Activated CD8-positive, alpha-beta memory T cell treated with anti-CD3 and anti-CD28 coated beads, Interleukin-2, amount 10 ng/mL, durations not matched to agents 7 days and 5 days (primary cell): ENCODE measurements at places on chromosomes 1 and 21. TPM values are rescaled to one million over a fixed set of nuclear protein-coding genes. Genes with fewer than 3 reads are reported as not detected.

GRCh38 chr1:24481843-24482610 lies 20.6 kb upstream of the RCAN3 start:
- no peaks in the 10 kb centered on the region for H3K27me3 ChIP-seq
- peak overlapping the region; percentile 96 for H3K27ac ChIP-seq
- peaks cover 1% of the 10 kb centered on the region for H3K36me3 ChIP-seq
- H3K4me3 ChIP-seq, result peak overlapping the region; percentile 66
- peaks cover 51% of the 10 kb centered on the region for H3K4me1 ChIP-seq

GRCh38 chr1:78980511-78980910 lies 26.0 kb downstream of the ADGRL4 start:
- H3K27me3 ChIP-seq, result no peaks in the 10 kb centered on the region
- no peaks in the 10 kb centered on the region for H3K36me3 ChIP-seq
- no peak overlapping the region for H3K27ac ChIP-seq
- DNase-seq, result no peak

The FCRL1 gene
- not detected for total RNA-seq

DNA sequence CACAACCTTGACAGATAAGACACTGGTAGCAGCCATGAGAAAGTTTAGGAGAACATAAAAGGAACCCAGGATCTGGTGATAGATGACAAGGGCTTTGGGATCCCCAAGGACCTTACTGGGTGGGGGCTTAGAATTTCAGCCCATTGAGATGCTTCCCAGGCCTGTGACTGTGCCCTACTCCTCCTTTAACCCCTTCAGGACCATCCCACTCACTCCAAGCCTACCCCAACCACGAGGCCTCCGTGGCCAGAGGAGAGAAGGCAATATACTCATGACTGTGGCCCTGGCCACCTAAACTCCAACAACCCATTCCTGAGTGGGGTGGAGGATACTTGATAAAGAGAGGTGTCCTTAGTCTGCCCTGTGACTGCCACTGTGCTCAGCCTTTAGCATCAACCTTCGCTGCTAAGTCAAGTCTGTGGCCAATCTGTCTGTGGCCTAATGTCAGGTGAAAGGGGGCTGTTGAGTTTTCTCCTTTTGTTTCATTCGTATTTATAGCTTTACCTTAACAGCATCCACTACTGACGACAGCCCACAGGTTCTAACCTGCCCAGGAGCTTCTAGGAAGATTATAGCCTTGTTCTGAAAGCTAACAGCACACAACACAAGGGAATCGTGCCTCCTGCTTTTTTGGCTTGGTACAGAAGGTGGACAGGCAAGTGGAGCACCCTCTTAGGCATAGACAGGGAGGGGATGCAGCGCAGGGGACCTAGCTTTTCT lies 16.9 kb upstream of the BCAR3 start:
- no peak overlapping the region for H3K27ac ChIP-seq
- H3K27me3 ChIP-seq, result no peaks in the 10 kb centered on the region
- DNase-seq, result no peak
- no peaks in the 10 kb centered on the region for H3K36me3 ChIP-seq

DNA sequence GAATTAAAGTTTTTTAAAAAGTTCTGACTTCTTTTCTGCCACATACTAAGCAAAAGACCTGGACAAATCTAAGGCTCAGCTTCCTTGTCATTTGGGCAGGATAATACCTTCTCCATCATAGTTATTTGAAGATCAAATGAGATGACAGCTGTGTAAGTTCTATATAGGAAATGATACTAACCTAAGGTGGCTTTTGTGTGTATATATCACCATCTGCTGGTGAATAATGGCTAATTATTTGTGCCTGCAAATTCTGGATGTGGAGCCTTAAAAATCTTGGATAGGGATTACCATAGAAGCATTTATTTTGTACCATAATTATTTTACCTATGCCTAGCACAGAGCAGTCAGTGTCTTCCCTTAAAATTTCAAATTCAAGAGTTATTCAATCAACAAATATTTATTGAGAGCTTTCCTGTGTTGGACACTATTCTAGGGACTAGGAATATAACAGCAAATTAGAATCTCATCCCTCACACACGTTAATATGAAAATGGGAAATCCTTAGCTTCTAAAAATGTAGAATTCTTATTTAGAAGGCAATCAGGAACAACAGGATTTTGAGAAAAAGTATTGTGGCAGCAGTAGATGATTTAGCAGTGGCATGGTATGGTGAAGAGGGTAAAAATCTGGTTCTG lies 89.8 kb downstream of the TMEM200B start:
- no peaks in the 10 kb centered on the region for H3K4me1 ChIP-seq
- DNase-seq, result no peak
- H3K27me3 ChIP-seq, result no peaks in the 10 kb centered on the region
- no peak overlapping the region for H3K27ac ChIP-seq
- peaks cover 5% of the 10 kb centered on the region for H3K36me3 ChIP-seq
